ENCODE measurements at places on chromosomes 4 and X. TPM values are rescaled to one million over a fixed set of nuclear protein-coding genes. Genes with fewer than 3 reads are reported as not detected.

Gene IRS4
- 1.3 TPM for total RNA-seq

DNA sequence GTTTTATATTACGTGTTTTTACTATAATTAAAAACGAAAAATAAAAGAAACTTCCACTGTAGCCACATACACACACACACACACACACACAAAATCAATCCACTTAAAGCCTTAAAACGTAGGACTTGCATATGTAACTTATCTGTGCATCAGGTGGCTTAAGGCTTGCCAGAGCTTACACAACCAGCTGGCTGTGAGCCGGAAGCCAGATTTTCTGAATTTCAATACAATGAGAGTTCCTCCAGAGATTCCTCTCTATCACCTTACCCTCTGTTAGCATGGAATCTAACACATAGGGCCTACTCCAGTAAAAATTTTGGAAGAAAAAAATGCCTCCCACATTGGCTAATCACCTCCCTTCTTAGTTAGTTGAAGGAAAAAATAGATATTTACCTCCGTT lies 27.9 kb upstream of the SLITRK4 start:
- no peaks in the 10 kb centered on the region for H3K27me3 ChIP-seq
- no peak overlapping the region for H3K4me3 ChIP-seq
- no peak overlapping the region for H3K27ac ChIP-seq
- DNase-seq: no peak

DNA sequence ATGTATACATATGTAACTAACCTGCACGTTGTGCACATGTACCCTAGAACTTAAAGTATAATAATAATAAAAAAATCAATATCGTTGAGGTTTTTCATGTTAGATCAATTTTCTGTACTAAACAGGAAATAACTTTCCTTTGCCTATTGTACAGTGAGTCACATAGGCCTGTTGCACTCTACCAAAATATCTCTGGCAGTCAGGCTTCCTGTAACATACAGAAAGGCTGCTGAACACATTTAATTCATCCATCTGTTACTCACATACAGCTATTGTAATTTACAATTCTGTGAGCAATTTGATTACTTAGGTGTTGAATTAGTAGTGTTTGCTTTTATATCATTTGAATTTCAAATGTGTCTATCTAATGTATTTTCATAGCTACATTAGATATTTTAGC lies 427.8 kb downstream of the TMA16 start:
- DNase-seq: no peak
- no peaks in the 10 kb centered on the region for H3K36me3 ChIP-seq
- no peak overlapping the region for H3K4me3 ChIP-seq

- no peaks in the 10 kb centered on the region for H3K4me1 ChIP-seq
- H3K36me3 ChIP-seq: no peaks in the 10 kb centered on the region
- no peak overlapping the region for H3K4me3 ChIP-seq
- DNase-seq: no peak
- no peaks in the 10 kb centered on the region for H3K27me3 ChIP-seq
These were observed 2.1 kb downstream of the TIGD2 start for GRCh38 chr4:89113415-89113814.

DNA sequence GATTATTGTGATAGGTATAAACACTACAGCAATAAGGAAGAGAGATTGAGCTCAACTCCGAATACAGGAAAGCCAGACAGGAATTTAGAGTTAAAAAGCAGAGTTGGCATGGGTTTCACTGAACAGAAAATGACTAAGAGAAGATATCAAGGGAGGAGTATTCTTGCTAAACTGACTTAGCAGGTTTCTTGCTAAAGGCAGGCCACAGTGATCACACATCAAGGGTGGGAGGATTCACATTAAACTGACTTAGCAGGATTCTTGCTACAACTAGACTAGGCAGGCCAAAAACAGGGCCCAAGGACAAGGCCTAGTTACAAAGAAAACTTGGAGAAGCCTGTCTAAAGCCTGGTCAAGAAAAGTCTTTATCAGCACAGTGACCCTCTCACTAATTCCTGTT lies 195.1 kb downstream of the MAGEB5 start:
- DNase-seq: no peak
- no peak overlapping the region for H3K27ac ChIP-seq
- H3K4me3 ChIP-seq: no peak overlapping the region
- no peaks in the 10 kb centered on the region for H3K27me3 ChIP-seq

Gene ASB12
- total RNA-seq: not detected

DNA sequence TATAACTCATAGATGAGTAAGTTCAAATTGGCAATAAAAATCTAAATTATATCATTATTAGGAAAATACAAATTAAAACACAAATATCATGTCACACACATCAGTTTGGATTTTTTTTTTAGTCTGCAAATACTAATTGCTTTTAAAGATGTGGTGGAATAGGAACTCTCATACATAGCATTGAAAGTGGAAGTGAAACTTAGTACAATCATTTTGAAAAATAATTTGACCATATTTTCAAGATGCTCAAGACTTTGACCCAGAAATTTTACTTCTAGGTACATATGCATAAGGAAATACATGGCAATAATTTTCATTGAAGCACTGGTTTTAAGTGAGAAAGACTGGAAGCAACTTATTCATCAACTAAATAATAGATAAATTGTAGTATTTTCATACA lies 147.5 kb upstream of the SMIM31 start:
- no peak for DNase-seq
- H3K4me1 ChIP-seq: no peaks in the 10 kb centered on the region
- no peaks in the 10 kb centered on the region for H3K36me3 ChIP-seq
- H3K4me3 ChIP-seq: no peak overlapping the region
- no peaks in the 10 kb centered on the region for H3K27me3 ChIP-seq

Gene NCAPG
- total RNA-seq: 4.7 TPM

Gene PNMA6A
- total RNA-seq: 0.14 TPM

DNA sequence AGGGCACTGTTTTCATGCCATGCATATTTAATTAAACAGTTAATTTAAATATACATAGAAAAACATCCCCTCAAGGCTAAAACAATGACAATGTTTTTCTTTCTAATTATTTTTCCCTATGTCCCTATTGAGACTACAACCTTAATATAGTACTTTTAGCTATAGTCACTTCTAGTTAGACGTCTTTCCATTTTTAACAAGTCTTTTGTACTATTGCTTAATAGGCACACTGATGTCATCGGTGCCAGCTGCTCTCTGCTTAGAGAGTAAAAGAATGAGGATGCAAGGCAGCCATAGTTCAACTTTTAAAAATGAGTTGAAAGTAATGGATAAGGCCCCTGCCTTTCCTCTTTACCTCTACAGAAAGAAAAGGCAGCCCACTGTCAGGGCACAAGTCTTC lies 191.1 kb downstream of the KCTD8 start:
- no peaks in the 10 kb centered on the region for H3K36me3 ChIP-seq
- no peak overlapping the region for H3K27ac ChIP-seq
- no peaks in the 10 kb centered on the region for H3K27me3 ChIP-seq
- no peak for DNase-seq
- no peak overlapping the region for H3K4me3 ChIP-seq

GRCh38 chr4:152591396-152591795 lies 55.5 kb upstream of the FBXW7 start:
- no peaks in the 10 kb centered on the region for H3K36me3 ChIP-seq
- no peak for DNase-seq
- H3K27ac ChIP-seq: no peak overlapping the region
- no peak overlapping the region for H3K4me3 ChIP-seq

DNA sequence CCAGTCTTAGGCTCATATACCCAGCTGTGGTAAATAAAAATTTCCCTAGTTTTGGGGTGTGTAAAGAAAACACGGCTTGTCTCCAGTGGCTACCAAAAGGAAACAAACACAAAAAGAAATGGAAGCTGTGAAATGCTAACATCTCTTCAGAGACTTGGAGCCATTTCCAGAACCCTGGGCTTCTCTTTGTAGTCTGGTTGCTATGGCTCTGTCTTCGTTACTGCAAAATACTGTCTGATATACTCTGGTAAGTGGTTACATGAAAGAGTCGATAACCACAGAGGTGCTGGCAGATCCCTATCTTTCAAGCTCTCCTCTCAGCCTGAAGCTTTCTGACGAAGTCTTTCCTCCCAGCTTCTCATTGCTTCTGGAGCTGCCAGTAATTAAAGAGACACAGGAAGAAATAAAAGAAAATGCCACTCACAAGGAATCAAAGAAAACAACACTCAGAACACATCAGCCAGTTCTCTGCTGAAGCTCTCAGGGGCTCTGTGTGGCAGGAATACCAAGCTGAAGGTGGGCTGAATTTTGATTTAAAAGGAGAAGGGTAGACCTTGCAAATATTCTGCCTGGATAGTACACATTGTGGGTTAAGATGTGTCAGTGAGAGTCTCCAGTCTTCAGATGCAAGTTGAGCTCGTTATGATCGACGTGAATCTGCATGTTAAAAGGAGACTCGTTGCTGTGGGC lies 107.6 kb upstream of the FAM9C start:
- no peaks in the 10 kb centered on the region for H3K36me3 ChIP-seq
- no peak for DNase-seq
- H3K4me3 ChIP-seq: no peak overlapping the region
- H3K4me1 ChIP-seq: no peaks in the 10 kb centered on the region
- no peak overlapping the region for H3K27ac ChIP-seq

Gene DNAAF6
- total RNA-seq: not detected

- H3K27ac ChIP-seq: no peak overlapping the region
- no peaks in the 10 kb centered on the region for H3K4me1 ChIP-seq
- H3K4me3 ChIP-seq: no peak overlapping the region
These were observed 22.5 kb upstream of the TRIM2 start for GRCh38 chr4:153181700-153182099.

Gene ERAS
- not detected for total RNA-seq

- H3K4me3 ChIP-seq: no peak overlapping the region
- H3K36me3 ChIP-seq: no peaks in the 10 kb centered on the region
- H3K27ac ChIP-seq: no peak overlapping the region
These were observed 172.7 kb upstream of the GIMD1 start for GRCh38 chr4:106541253-106541652.

- no peak for DNase-seq
- no peaks in the 10 kb centered on the region for H3K36me3 ChIP-seq
- H3K4me1 ChIP-seq: no peaks in the 10 kb centered on the region
These were observed 96.3 kb downstream of the TBL1X start for GRCh38 chrX:9561199-9561598.

Gene CCDC149
- total RNA-seq: 19.6 TPM

DNA sequence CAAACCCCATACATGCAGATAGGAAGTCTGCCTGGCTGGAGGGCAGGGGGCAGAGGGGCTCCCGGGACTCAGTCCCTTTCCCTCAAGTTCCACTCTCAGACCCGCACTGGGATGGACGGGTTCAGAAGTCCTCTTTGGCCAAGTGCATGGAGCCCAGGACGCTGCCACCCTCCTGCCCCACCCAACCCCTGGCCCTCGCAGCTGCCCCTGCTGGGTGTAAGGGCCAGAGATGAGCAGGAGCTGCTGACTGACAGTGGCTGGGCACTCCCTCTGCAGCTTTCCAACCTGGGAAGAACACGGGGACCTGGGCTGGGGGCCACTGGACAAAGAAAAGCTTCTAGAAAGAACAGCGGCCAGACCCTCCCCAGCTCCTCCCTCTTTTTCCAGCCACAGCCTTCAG lies 3.4 kb downstream of the L1CAM start:
- H3K27me3 ChIP-seq: peaks cover 2% of the 10 kb centered on the region
- no peaks in the 10 kb centered on the region for H3K4me1 ChIP-seq
- DNase-seq: no peak
- H3K36me3 ChIP-seq: no peaks in the 10 kb centered on the region
- H3K4me3 ChIP-seq: no peak overlapping the region

DNA sequence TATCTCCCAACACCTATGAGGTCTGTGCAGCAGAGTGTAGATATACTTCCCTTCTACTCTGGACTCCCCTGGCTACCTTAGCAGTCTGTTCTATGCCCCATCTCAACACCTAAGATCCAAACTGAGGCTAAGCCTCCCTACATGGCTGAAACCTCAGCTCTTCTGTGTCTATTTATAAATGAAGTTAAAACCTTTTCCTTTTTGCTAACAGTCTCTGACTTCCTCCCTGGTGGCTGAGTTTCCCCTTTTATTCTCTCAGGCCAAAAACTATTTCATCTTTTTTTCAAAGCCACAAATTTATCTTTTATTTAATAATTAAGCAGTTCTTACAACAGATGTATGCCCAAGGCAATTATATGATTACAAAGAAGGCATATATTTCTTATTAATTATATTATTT lies 111.8 kb upstream of the STIM2 start:
- no peaks in the 10 kb centered on the region for H3K4me1 ChIP-seq
- H3K4me3 ChIP-seq: no peak overlapping the region
- no peak overlapping the region for H3K27ac ChIP-seq
- H3K27me3 ChIP-seq: no peaks in the 10 kb centered on the region
- DNase-seq: no peak

- H3K4me1 ChIP-seq: no peaks in the 10 kb centered on the region
- no peak overlapping the region for H3K4me3 ChIP-seq
These were observed 171.8 kb upstream of the FAM9B start for GRCh38 chrX:9205599-9206223.

Gene CCKAR
- total RNA-seq: not detected

Gene PAGE1
- total RNA-seq: not detected

DNA sequence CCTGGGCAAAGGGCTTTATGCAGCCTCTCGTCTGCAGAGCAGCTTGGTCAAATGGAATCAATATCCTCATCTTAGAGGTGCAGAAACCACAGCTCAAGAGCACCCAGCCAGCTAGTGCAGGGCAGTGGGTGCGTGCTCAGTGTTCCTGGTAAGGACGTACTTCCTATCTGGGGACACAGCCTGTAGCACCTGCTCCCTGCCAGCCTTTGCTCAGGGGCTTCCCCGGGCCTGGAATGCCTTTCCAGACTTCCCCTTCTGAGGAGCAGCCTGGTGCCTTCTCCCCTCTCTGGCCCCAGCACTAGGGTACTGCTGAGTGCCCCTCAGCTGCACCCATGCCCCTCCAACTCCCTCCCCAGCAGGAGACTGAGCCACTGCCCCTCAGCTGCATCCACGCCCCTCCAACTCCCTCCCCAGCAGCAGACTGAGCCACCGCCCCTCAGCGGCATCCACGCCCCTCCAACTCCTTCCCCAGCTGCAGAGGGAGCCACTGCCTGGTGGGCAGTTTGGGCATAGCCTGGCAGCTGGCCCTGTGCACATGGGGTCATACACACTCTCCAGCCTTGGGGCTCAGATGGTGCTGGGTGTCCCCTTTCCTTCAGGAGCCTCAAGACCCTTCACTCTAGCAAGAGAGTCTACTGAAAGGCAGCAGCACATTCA lies 42.2 kb upstream of the AFAP1 start:
- no peaks in the 10 kb centered on the region for H3K4me1 ChIP-seq
- H3K4me3 ChIP-seq: no peak overlapping the region
- H3K27ac ChIP-seq: no peak overlapping the region
- no peaks in the 10 kb centered on the region for H3K36me3 ChIP-seq
- no peaks in the 10 kb centered on the region for H3K27me3 ChIP-seq

GRCh38 chr4:52107745-52108144 lies 56.6 kb downstream of the SPATA18 start:
- H3K27me3 ChIP-seq: no peaks in the 10 kb centered on the region
- H3K4me1 ChIP-seq: no peaks in the 10 kb centered on the region
- no peaks in the 10 kb centered on the region for H3K36me3 ChIP-seq

- DNase-seq: peak; percentile 49
- H3K27ac ChIP-seq: no peak overlapping the region
- no peaks in the 10 kb centered on the region for H3K27me3 ChIP-seq
- H3K4me3 ChIP-seq: no peak overlapping the region
- H3K36me3 ChIP-seq: no peaks in the 10 kb centered on the region
These were observed 130.1 kb upstream of the TECRL start for GRCh38 chr4:64539234-64539849.

GRCh38 chrX:103630171-103630511 lies 1.4 kb downstream of the TCEAL1 start:
- H3K4me1 ChIP-seq: no peaks in the 10 kb centered on the region
- H3K36me3 ChIP-seq: no peaks in the 10 kb centered on the region
- DNase-seq: no peak
- H3K27ac ChIP-seq: peak overlapping the region; percentile 94
- H3K27me3 ChIP-seq: no peaks in the 10 kb centered on the region

GRCh38 chr4:78613522-78614321 lies 62.2 kb downstream of the ANXA3 start:
- no peak overlapping the region for H3K27ac ChIP-seq
- H3K27me3 ChIP-seq: no peaks in the 10 kb centered on the region
- no peak for DNase-seq
- H3K4me3 ChIP-seq: no peak overlapping the region
- H3K36me3 ChIP-seq: no peaks in the 10 kb centered on the region
- peaks cover 5% of the 10 kb centered on the region for H3K4me1 ChIP-seq

All from prostate gland (tissue), 2 donors.